Activated CD8-positive, alpha-beta memory T cell treated with anti-CD3 and anti-CD28 coated beads for 1 hour (primary cell): ENCODE measurements at places on chromosomes 12 and 14.

DNA sequence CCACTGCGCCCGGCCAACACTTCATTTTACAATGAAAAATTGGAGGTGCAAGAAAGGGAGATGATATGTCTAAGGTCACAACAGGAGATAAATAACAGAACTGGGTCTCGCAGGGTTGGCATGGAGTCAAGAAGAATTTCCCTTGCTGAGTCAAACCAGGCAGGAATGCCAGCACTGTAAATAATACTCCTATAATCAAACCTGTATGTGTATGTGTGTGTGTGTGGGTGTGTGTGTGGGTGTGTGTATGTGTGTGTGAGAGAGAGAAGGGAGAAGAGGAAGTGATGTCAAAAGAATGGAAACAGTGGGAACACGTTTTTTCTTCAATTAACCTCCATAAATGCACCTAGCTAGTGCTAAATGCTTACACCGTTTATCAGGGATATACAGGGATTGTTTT, 70.4 kb downstream of the TMEM116 start:
- no peak for DNase-seq

GRCh38 chr12:96424601-96425000, 24.4 kb upstream of the CDK17 start:
- DNase-seq, result no peak

DNA sequence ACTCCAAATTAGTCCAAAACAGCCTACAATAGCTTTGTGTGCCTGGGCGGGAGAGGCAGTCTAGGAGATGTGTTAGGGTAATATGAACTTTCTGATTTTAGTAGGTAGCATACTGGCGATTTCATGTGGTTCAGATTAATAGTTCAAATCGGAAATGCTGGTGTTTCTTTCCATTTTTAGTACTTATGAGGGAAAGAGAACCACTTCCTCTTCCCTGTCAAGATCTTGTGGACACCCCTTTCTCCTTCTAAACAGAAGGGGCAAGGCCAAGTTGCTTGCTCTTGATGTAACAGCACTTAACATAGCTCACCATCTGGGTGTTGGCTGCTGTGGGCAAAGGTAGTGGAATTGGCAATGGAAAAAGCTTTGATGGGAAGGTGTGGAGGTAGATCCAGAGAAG, 32.2 kb upstream of the IGF1 start:
- DNase-seq, result no peak

- DNase-seq, result no peak
Observed at GRCh38 chr14:50447461-50447860, 50.8 kb upstream of the CDKL1 start.

DNA sequence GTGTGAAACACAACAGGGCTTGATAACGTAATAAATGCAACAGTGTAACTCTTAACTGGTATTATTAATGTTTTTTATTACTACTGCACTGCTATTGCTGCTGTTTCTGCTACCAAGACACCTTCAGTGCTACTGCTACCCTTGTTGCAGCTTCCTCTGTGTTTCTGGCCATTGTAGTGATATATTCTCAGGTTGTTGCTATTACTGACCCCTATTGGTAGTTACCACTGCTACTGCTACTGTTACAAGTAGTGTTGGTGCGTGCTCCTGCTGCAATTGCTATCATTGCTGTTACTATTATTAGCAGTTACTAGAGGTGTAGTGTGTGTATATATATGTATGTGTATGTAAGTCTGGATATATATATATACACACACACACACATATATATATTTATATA, 87.2 kb upstream of the PTPRB start:
- DNase-seq, result no peak

DNA sequence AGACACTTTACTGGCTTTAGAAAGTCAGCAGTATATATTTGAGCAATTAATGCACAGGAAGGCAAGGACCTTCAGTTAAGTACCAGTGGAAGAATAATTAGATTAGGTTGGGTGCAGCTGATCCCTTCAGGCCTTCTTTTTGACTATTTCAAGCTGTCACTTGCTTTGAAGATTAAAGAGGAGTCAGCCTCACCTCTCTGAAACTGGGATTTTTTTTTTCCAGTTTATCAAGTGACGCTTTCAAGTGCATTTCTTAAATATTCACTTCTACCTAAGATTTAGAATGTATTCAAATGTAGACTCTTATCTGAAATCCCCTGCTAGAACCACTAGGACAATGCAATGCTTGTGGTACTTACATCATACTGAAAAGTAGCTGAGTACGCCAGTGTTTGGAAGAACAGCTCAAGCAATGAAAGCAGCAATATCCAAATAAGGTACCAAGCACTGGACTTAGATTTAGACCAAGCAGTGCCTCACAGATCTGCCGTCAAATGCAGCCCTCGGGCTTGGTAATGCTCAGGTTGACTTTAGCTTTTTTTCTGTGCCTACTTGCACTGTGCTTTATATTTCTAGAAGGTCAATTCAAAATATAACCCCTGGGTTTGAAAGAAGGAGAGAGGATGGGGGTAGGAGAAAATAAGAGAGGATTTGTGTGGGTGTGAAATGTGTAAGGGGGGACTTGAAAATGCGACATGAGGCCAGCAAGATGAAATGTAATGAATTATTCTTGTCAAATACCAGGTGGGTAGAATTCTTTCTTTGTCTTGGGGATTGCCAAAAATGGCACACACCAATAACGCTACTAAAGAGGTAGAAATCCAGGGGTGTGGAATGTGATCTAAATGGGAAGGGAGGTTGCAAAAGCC, 3.7 kb upstream of the FERMT2 start:
- no peak for DNase-seq

- no peak for DNase-seq
Observed at GRCh38 chr12:32834122-32834521, 62.5 kb downstream of the PKP2 start.

- no peak for DNase-seq
Observed at GRCh38 chr12:63326260-63326659, 175.3 kb upstream of the AVPR1A start.

DNA sequence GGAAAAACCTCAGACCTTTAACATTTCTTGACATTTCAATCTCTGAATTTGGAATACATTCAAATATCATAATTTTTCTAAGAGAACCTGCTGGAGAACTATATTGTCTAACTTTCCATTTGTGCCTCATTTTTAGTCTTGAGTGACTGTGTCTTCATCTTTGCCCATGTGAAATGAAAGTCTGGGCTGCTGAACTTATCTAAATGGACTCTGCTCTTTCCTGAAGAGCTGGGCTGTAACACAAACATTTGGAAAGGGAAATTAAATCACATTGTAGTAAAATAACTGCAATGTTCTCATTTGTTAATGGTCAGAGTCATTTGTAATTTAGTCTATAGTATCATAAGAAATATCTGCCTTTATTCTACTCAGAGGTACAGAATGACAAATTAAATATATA, 373.1 kb downstream of the LRIG3 start:
- DNase-seq, result no peak

- no peak for DNase-seq
Observed at GRCh38 chr12:47938093-47938492, 25.3 kb upstream of the TMEM106C start.

DNA sequence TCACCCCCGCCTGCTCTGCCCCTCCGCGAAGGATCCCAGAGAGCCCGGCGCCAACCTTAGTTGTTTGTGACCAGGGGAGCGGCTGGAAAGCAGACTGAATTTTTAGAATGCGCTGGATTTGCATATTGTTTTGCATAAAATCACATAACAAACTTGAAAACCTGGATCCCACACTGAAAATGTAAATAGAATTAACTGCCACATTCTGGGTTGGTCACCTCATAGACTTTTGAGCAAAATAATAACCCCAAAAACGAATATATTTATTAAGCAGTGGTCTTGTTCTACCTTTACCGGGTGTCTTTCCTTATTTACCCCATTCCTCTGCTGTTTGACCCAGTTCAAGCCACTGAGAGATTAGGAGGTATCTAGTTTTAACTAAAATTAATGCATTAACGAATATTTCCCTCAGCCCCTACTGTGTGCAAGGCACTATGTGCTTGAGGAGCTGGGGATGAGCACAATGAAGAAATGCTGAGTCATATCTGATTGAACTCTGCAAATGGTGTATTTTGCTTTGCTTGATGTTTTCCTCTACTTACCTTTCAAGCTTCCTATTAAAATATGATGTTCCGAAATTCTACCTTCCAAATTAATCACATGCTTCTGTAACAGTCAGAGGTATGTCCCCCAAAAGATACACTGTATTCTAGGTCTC, 438 bp upstream of the EGLN3 start:
- no peak for DNase-seq

- no peak for DNase-seq
Observed at GRCh38 chr14:72553161-72553560, 340.7 kb downstream of the DPF3 start.

DNA sequence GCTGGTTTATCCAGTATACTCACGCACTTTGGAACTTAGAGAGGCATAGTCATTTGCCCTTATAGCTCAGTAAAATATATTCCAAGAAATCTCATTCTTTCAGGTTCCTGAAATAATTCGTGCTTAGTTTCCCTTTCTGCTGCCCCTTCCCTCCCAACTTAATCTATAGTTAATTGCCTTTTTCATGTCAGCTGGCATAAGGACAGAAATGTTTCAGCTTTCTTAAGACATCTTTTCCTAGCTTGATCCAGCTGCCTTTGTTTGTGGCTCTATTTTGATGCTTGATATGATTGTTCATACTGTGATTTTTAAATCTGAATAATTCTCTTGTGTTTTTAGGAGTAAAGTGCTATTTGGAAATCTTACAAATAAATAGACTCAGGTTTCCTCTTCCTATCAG, 120.0 kb upstream of the SEL1L start:
- no peak for DNase-seq

GRCh38 chr14:100015251-100015655, 50.0 kb upstream of the EVL start:
- no peak for DNase-seq

- DNase-seq, result no peak
Observed at GRCh38 chr14:36398463-36399291, 78.2 kb upstream of the MBIP start.

GRCh38 chr12:6091786-6092566, 32.5 kb downstream of the VWF start:
- no peak for DNase-seq

DNA sequence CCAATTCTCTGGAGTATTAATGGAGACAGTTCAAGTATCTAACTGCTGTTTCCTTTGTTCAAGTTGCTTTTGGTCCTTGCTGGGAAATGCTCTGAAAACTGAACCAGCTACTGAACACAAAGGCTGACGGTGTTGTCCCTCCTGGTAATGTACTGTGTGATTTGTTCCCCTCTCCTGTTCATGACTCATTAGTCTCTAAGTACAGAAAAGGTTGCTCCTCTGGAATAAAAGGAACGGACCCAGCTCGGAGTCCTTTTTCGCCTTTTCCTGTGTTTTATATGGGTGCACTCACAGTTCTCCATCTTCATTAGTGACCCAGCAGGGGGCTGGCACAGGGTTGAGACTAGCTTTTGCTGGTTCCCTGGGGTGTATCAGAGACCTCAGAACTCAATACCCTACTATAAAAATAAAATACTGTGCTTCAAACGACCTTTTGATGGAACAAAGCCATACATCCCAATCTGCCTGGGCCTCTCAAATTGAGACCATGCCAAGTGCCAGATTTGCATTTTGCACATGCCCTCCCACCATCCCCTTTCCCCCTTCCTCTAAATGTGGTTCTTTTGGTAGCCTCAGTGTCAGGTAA, 269.7 kb downstream of the RAD51B start:
- DNase-seq, result no peak

DNA sequence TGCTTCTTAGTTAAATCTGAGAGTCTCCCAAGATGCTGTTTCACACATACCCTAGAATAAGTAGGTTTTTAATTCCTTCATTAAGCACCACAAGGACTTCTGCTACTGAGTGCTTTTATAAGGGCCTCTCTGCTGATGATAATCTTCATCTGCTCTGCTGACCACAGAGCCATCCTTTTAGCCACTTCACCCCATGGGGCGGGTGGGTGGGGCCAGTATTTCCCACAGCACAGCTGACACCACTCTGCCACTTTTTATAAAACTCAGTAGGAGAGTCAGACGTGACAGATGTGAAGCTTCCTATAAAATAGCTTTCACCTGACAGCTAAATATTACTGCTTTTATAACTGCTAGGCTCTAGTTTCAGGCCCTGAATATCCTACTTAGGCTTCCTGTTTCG, 20.3 kb downstream of the FCF1 start:
- no peak for DNase-seq

- no peak for DNase-seq
Observed at GRCh38 chr12:71014180-71014785, 93.7 kb upstream of the PTPRR start.

GRCh38 chr12:1697271-1697670, 6.4 kb downstream of the ADIPOR2 start:
- DNase-seq, result no peak

DNA sequence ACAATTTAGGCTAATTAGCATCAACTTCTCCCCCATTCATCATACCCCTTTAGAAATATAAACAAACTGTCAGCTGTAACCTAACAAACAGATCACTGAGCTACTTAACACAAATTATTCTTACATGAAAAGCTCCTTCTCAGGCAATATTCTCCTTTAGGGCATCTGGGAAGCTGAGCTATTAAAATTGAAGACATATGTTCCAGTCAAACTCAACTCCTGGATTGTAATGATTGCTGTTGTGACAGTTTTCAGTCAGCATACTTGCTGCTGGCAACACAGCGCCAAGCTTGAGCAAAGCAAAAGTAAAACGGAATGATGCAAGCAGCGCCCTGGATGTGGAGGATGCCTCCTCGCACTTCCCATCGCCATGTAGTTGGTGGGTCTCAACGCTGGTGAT, 82.4 kb downstream of the SLC25A21 start:
- DNase-seq, result no peak

GRCh38 chr14:50926851-50927386, 17.4 kb downstream of the PYGL start:
- no peak for DNase-seq

DNA sequence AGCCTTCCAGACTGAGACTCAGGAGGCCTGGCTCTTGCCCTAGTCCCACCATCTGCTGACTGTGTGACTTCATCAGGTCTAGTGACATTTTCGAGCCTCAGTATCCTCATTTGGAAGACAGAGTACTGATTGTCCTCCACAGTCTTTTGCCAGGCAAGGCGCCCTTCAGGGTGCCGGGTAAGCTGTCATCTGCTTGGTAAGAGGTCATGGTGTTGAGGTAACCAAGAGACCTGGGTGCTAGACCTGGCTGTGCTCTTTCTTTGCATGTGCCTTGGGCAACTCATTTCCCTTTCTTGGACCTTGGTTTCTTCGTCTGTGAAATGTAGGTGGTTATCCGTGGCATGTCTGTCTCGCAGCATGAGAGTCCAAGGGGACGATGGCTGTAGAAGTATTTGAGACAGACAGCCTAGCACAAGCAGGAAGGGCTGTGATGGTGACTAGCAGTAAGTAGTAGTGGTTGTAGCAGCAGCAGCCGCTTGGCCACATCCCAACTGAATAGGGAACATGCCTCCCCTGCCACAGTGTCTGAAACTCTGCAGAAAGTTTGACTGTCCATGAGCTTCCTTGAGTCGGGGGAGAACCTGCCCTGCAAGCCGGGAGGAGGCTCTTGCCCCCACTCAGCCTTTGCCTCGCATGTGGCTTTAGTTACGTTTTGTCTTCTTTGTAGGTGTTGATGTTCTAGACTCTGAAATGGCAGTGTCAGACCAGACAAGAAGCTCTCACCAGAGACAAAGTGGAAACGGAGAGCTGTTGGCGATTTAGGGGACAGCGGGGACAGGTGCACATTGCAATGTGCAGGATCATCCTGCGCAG, 40.3 kb downstream of the EVL start:
- no peak for DNase-seq

- no peak for DNase-seq
Observed at GRCh38 chr14:37437490-37437889, 157.6 kb downstream of the FOXA1 start.

- no peak for DNase-seq
Observed at GRCh38 chr12:131589221-131589897, 121.5 kb upstream of the SFSWAP start.
